AG04449 (cell line): ENCODE measurements at places on chromosomes 1 and 21.

DNA sequence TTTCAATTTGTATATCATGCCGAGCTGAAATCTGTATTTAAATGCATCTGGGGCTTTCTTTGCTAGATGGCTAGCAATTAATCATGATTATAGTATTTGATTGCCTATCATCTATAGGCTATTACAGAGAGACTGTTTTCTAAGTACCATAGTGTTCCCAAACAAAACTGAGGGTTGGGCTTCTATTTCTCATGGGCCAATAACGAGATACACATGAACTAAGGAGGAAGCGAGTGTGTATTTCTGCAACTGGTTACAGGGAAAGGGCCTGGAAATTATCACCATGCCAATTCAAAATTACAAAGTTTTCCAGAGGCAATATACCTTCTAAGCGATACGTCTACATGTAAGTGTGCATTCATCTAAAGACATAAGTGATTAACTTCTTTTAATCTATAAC is 744.5 kb upstream of the BRINP3 start:
- DNase-seq = no peak

- no peak for DNase-seq
Measured at GRCh38 chr1:175894581-175894980, 151.2 kb upstream of the TNR start.

DNA sequence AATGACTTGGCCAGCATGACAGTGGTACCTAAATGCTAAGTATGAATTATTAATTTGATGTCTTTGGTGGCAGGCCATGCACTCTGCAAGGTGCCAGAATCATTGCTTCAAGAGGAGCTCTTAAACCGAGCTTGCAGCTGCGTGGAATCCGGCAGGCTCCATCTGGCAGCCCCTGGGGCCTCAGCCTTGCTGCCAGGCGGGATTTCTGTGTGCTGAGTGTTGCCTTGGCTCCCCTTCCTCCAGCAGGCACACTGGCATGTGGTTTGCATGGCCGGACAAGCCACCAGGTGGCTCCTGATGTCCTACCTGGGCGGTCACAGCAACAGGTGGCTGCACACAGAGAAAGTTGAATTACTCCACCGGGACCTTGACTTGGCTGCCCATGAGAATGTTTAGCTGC is 155.4 kb downstream of the URB2 start:
- DNase-seq = no peak

DNA sequence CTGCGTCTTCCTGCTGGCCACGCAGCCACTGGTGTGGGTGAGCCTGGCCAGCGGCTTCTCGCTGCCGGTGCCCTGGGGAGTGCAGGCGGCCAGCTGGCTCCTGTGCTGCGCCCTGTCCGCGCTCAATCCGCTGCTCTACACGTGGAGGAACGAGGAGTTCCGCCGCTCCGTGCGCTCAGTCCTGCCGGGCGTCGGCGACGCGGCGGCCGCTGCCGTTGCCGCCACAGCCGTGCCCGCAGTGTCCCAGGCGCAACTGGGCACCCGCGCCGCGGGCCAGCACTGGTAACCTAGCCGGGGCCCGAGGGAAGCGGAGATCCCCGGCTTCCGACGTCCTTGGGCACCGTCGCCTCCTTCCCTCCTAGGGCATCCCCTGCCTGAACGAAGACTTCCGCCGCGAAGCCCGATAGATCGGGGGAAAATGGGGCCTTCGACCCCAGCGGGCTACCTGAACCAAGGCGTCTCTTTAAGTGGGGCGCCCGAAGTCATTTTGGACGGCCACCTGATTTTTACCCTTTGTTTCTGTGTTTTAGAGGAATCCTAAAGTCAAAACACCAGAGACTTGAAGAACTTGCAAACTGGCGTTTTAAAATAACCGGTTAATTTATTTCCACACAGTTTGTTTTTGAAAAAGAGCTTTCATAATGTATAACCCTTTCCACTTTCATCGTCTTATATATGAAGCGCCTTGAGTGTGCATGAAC is 2.0 kb downstream of the GPR88 start:
- DNase-seq = no peak
